CD4-positive, alpha-beta T cell treated with Interleukin-17A for 4 hours (primary cell): ENCODE measurements at places on chromosomes 3 and 15.

- no peak for DNase-seq
Observed at GRCh38 chr3:81864272-81864671, 102.8 kb upstream of the GBE1 start.

- DNase-seq, result no peak
Observed at GRCh38 chr15:25772500-25772899, 90.6 kb downstream of the ATP10A start.

DNA sequence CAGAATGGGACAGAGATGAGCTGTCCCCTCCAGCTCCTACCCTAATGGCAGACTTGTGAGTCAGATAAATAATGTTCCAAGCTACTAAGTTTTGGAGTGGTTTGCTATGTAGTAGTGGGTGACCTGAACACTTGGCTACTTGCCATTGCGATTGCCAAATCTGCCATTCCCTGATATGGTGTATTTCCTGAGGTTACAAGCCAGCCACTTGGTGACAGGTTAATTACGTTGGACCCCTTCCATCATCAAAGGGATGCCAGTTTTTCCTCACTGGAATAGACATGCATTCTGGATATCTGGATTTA is 33.6 kb downstream of the MORF4L1 start:
- no peak for DNase-seq

DNA sequence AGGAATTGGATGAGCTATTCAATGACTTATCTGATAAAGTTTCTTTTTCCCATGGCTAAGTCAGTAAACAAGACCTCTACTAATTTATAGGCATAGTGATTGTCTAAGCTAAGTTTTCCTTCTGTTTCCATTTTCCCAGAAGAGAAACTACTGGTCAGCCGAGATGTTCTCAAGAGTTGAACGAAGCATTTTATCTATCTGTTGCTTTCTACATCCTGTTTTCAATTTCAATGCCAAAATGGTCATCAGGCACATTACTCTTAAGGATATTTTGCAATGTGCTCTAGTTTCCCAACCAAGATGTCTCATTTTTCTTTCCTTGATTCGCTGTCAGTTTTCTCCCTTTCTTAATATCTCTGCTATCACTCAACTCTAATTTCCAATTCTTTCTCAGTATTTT is 228.7 kb downstream of the MBNL1 start:
- no peak for DNase-seq

- no peak for DNase-seq
Observed at GRCh38 chr3:57046101-57046765, 14.2 kb upstream of the SPATA12 start.

GRCh38 chr15:80902298-80902801 is 87.3 kb downstream of the MESD start:
- no peak for DNase-seq

DNA sequence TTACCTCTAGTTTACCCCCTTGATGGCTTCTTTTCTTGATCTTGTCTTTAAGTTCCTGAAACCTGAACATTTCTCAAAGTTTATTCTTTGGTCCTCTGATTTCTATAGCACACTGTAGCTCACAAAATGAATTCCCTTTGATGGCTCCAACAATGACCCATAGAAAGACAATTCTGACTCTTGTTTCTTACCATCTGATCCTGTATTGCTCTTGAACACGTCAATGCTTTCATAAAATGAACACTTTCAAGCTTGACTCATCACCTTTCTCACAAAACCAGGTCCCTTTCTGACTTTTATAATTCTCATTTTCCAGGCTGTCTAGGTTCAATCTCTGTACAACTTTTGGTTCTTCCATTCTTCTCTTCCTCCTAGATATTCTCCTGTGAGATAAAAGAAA is 5.7 kb upstream of the GAP43 start:
- DNase-seq, result no peak

GRCh38 chr15:64111679-64112050 is 15.9 kb downstream of the SNX1 start:
- DNase-seq, result no peak

DNA sequence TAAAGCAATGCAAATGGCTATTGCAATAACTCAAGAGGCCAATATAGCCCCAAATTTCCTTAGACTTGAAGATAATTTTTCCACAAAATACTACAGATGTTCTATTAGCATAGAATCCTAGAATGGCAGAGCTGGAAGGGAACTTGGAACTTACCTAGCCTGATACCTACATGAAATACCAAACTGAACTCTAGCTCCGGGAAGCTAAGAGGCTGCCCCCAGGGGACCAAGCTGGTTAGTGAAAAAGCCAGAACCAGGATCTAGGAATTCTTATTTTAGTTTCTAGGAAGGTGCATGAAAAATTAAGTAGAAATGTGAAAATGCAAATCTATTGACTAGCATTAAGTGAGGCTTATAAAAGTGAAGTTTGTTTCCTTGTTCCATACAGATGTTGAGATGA is 256.0 kb upstream of the CBLB start:
- no peak for DNase-seq

- no peak for DNase-seq
Observed at GRCh38 chr15:58773024-58773423, 1.9 kb downstream of the MINDY2 start.

- DNase-seq, result no peak
Observed at GRCh38 chr3:11548721-11549131, 95.0 kb downstream of the VGLL4 start.
